Fibroblast of the aortic adventitia (primary cell): ENCODE measurements at places on chromosomes 3 and 15. TPM values are rescaled to one million over a fixed set of nuclear protein-coding genes. Genes with fewer than 3 reads are reported as not detected.
A peak's percentile ranks its signal among the peaks of the same experiment; 100 is the strongest.

CD200R1 gene
- total RNA-seq: not detected in 2 replicates

DNA sequence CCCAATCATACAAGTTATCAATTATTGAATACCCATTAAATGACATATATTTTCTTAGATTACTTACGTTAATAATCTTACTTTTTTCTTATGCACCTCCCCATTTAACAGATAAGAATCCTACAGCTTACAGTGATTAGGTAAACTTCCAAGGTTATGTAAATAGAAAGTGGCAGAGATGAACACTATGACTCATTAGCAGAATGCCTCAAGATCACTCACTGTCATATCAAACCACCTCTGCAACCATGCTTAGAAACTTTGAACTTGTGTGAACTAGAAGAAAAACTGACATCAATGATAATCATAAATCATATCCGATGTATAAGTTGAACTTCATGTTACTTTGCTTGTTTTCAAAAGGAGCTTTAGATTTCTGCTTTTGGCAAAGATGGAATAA is 911.6 kb upstream of the ARPP21 start:
- no peak for DNase-seq

- no peak for DNase-seq
Measured at GRCh38 chr3:147669077-147669476, 259.9 kb downstream of the ZIC1 start.

CFAP100 gene
- total RNA-seq: not detected in 2 replicates

WDR49 gene
- total RNA-seq: under 0.01 and 0.08 TPM in 2 replicates

DNA sequence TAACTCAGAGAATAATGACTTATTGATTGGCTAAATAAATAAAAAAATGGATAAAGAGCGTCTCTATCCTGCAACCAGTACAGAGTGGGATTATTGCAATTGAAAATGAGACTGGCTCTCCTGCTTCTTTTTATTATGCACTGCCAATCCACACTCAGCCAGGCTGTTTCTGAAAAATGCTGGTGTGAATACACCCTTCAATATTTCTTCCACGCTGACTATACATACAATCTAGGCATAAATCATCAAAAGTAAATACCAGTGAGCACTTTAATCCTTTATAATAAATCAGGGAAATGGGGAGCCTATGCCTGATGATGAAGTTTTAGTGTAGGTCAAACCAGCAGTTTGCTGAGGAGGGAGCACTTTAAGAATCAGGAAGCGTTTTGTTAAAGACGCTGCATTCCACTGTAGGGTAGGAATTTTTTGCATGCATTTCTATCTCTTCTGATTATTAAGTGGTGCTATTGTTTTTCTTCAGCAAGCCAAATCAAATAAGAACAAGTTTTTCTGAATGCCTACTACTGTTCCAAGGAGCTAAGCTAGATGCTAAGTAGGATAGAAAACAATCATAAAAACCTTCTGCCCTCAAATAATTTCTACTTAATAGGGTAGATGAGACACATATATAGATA is 781.5 kb downstream of the TBL1XR1 start:
- no peak for DNase-seq

KLF13 gene
- total RNA-seq: 17.4 and 40.4 TPM in 2 replicates

- DNase-seq: no peak
Measured at GRCh38 chr3:71152892-71153265, 430.6 kb downstream of the FOXP1 start.

DNA sequence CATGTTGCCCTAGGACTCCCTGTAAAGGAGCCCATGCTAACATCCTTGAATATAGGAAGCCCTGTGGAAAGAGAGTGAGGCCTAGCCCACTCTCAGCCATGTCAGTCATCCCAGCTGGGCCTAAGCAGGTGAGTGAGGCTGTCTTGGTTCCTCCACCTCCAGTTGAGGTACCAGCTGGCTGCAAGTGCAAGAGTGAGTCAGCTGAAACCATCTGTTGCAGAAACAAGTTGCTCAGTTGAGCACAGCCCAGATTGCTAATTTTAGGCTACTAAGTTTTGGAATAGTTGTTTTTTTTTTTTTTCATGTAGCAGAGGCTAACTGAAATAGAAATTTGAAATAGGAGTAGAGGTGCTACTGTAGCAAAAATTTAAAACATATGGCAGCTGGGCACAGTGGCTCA is 43.7 kb upstream of the ADPGK start:
- peak; percentile 27 for DNase-seq

DNA sequence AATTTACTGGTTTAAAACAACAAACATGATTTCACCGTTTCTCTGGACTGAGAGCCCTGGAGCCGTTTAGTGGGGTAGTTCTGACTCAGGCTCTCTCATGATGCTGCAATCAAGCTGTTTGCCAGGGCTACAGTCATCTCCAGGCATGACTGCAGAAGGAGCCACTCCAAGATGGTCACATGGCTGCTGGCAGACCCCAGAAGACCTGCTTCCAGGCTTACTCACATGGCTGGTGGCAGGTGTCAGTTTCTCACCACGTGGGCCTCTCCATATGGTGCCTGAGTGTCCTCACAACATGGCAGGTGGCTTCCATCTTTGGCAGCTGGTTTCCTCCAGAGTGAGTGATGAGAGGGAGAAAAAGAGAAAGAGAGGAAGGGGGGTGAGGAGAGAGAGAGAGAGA is 378.3 kb upstream of the RGMA start:
- DNase-seq: peak; percentile 2

- peak; percentile 88 for DNase-seq
Measured at GRCh38 chr15:51380999-51381806, 39.7 kb downstream of the GLDN start.

ADGRG7 gene
- total RNA-seq: not detected in 2 replicates

FANCD2 gene
- 2.2 and 26.8 TPM in 2 replicates for total RNA-seq

DNA sequence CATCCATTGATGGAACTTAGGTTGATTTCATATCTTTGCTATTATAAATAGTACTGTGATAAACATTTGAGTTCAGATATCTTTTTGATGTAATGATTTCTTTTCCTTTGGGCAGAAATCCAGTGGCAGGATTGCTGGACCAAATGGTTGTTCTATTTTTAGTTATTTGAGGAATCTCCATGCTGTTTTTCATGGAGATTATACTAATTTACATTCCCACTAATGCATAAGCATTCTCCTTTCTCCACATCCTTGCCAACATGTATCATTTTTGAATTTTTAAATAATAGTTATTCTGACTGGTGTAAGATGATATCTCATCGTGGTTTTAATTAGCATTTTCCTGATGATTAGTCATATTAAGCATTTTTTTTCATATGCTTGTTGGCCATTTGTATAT is 144.0 kb upstream of the SUCLG2 start:
- no peak for DNase-seq

DNA sequence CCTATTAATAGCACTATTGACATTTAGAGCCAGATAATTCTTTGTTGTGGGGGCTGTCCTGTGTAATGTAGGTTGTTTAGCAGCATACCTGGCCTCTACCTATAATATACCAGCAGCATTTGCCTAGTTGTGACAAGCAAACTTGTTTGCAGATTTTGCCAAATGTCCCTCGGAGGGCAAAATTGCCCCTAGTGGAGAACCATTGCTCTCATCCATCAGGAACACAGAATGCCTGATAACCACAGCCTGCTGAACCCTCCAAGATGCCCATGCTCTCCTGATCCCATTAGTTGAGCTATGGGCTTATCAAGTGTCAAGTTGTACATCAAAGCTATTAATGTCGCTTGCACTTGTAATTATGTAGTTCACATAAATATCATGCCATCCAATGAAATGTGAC is 15.0 kb upstream of the KBTBD8 start:
- no peak for DNase-seq

GRCh38 chr15:40613080-40613479 is 19.0 kb downstream of the KNL1 start:
- DNase-seq: no peak

GRCh38 chr3:90034038-90034437 is 926.6 kb downstream of the EPHA3 start:
- no peak for DNase-seq

DNA sequence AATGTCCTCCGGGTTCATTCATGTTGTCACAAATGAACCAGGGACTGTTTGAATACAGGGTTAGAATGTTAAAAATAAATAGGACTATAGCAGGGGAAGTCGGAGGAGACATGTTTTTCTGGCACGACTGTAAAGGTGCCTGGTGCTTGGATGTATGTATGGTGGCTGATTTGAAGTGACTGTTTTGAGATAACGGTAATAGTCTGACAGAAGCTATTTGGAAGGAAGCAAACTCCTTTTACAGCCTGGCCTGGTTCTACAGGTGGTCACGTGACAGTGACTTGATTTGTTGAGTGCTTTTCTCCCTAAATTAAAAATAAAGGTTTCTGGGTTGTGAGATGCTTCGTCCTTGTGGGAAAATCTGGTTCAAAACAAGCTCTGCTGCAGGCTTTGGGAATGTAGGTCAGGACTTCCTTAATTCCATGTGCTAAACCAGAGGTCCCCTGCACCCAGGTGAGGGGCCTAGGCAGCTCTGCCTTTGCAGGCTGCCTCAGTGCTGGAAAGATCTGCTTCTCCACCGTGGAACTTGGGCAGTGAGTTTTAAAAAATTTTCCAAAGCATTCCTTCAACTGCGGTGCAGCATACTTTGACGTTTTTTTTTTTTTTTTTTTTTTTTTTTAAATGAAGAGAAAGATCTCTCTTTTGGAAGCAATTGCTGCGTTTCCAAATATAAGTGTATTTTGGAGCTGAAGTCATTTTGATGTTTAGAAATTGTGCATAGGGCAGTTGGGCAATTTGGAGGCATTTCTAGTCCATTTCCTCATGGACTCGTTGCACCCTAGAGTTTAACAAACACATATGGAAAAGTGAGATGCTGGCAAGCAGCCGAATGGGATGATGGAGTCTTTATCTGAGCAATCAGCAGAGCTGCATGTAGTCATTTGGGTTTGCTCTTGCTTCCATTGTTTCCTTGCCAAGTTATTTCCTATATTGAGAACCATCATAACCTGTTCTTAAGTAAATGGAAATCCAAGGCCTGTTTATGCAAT is 30.9 kb downstream of the ITPR1 start:
- DNase-seq: peak; percentile 48

DNA sequence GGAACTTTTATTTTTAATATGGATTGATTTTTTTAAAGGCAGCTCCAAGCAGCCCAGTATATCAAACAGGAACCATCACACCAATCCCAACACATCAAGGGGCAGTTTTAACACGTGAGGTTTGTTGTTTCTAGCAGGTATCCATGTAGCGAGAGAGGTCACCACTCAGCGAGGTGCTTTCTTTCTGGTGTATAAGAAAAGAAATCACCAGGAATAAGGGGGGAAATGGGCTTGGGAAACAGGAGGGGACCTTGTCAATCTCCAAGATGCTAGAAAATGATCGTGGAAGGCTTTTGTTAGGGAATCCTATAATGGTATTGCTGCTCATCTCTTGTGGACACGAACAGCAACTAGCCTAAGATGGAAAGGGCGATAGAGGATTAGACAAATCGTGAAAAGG is 402.9 kb upstream of the ATP11B start:
- DNase-seq: no peak

DNA sequence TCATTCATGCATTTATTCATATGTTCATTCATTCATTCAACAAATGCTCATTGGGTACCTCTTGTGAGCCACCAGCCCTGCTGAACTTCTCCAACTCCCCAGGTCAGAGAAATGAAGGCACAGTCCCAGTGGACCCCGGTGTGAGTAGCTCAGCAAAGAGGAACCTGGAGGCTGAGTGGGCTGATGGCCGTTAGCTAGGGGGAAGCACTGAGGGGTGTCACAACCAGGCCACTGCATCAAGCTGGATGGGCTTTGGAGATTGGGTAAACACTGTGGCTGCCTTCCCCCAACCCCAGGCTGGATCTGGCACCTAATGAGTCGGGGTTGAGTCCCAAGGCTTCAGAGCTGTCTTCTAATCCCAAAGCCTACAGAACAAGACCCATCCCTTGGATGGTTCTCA is 12.1 kb upstream of the ALAS1 start:
- no peak for DNase-seq

COL6A5 gene
- total RNA-seq: under 0.01 TPM in 1 of 2 replicates, not detected in the other

FSIP1 gene
- total RNA-seq: 1.4 and 4.2 TPM in 2 replicates

GOLGA8J gene
- total RNA-seq: not detected in 2 replicates

- peak; percentile 68 for DNase-seq
Measured at GRCh38 chr3:23017801-23018200, 185.3 kb upstream of the UBE2E2 start.

MUC4 gene
- not detected in 2 replicates for total RNA-seq

DNA sequence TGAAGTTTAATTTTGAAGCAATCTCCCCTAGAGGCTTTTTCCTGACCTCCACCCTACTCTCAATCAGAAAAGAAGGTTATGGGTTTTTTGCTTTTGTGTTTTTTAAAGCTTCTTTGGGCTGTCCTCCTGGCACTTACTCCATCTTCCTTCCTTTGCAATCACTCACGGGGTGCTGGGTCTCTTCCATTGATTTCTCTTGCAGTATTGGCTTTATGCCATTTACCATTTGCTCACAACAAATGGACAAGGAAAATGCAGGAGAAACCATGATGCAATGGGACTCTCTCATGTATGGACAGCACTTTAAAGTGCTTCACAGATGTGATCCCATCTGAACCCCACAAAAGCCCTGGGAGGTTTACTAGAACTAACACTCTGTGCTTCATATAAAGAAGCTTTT is 57.5 kb downstream of the SST start:
- DNase-seq: peak; percentile 10

CD86 gene
- total RNA-seq: not detected in 2 replicates

CCDC13 gene
- 0.27 and 8.6 TPM in 2 replicates for total RNA-seq

OIP5 gene
- 0.25 and 9.0 TPM in 2 replicates for total RNA-seq

GRCh38 chr3:99250821-99251355 is 349.4 kb upstream of the DCBLD2 start:
- peak; percentile 42 for DNase-seq

GRCh38 chr3:24773798-24774197 is 279.1 kb upstream of the THRB start:
- peak; percentile 55 for DNase-seq

DNA sequence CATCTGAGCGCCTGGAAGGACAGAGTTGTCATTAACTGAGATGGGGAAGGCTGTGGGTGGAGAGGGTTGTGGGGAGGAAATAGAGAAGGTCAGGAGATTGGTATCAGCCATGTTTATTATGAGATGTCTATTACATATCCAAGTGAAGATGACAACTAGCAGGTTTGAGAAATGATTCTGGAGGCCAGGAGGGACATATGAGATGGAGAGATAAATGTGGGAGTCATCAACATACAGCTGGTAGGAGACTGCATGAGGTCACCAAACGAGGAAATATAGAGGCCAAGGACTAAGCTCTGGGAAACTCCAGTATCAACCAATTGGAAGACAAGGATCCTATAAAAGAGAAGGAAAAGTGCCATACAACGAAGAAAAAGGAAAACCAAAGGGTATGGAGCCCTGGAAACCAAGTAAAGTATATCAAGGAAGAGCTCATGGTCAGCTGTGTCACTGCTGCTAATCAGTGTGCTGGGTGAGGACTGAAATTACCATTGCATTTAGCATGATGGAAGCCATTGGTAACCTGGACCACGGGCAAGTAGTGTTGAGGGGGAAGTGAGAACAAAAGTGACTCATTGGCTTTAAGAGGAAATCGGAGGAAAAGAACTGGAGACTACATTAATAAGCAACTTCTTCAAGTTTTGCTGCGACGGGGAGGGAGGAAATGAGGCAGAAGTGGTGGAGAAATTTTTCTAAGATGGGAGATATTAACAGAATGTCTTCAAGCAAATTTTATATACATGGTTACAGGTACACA is 14.0 kb upstream of the UACA start:
- DNase-seq: no peak

GRCh38 chr3:45612918-45613602 is 18.5 kb downstream of the LIMD1 start:
- peak; percentile 76 for DNase-seq
